ENCODE measurements at places on chromosomes 6 and 20.

DNA sequence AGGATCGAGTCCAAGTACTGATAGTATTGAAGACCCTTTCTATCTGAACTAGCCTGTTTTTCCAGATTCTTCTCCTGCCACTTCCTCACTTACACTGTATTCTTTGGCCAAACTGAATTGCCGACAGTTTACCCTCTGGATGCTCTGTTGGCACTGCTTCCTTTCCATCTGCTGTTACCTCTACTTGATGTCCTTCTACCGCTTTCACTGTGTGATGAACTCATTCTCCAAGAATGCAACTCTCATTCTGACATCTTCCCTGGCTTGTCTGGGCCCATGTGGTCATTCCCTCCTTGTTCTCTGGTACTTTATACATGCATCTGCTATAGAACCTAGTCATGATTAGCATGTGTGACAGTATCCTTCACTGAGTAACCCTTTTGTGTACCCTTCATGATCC is 16.3 kb downstream of the RPRD1B start:
- DNase-seq, result no peak

- no peak for DNase-seq
These were observed 9.4 kb upstream of the ARFGEF2 start for GRCh38 chr20:48912065-48912464.

DNA sequence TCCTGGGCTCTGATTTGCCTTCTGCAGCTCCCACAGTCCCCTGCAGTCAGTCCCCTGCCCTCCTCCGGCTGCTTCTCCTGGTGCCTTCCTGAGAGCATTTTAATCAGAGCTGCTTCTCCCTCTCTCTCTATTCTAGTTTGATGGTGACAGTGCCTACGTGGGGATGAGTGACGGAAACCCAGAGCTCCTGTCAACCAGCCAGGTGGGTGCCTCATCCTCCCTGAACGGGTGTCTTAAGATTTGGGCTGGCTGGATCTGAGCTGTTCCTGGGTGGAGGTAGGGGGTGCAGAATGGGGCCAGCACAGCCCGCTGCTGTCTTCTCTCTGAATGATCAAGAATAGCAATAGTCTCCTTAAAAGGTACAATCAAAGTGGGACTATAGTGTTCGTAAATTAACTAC is 58.6 kb downstream of the TOX2 start:
- no peak for DNase-seq

DNA sequence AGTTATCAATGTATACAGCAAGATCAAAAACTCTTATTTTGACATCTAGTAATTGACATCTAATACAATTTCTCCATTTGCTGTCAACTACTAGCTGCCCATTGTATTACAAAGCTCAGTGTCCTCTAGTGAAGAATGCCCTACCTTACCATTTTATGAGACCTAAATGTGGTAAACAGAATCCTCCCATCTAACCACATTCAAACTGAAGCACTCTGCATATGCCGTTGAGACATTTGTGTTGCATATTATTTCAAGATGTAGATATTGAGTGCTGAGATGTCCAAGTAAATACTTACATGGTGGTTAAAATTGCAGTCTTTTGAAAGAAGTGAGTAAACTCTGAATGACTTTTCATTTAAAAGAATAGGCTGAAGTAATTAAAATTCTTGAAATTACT is 597 bp upstream of the GLYATL3 start:
- no peak for DNase-seq

GRCh38 chr6:46606338-46606737 is 46.3 kb downstream of the CYP39A1 start:
- peak; percentile 9 for DNase-seq

DNA sequence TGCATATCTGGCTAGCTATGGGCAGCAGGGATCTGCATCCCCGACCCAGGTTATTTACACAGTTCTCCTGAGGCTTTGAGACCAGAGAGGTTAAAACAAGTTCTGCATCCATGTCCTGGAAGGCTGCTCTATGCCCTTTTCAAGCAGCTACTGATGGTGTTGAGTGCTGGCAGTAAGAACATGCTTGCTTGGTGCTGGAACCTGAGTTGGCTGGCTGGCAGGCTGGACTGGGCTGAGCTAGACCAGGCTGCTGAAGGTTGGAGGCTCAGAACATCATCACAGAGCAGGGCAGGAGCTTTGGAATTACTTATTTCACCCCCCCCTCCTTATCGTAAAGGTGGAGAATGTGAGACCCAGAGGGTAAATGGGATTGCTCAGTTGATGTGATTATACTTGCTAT is 16.9 kb upstream of the LRFN2 start:
- DNase-seq, result no peak

- no peak for DNase-seq
These were observed 34.2 kb downstream of the RBM38 start for GRCh38 chr20:57425150-57426013.

DNA sequence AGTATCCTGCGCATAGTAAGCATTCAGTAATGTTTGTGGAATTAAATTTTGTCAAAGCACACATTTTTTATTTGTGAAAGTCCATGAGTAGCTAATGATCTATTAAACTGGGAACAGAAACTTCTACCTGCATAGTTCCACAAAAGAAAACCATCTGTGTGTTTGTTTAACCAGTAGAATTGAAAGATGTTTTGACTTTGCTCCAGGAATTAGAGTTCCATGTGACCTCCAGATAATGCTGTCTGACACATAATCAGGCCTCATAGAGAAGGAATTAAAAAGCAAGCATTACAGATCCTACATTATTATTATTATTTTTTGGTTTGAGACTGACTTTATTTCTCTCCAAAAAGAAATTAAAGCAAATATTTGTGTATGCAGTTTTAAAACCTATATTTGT is 126.5 kb downstream of the PACRG start:
- DNase-seq, result no peak

GRCh38 chr20:55160037-55160436 is 684.6 kb downstream of the DOK5 start:
- no peak for DNase-seq

DNA sequence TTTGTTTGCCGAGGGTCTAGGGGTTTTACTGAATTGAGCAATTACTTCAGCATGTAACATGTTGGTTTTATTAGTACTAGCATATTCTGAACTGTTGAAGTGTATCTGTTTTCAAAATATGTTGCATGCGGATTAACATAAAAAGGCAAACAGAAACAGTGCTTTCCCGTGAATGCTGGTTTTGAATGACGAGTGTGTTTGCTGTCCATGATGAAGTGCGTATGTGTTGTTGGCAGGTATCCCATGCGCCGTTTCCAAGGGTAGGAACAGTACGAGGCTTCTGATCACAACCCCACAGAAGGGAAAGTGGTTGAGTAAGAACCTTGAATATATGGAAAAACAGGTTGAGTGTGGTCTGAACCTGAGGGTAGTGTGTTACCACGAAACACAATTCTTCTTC is 232.9 kb downstream of the SAMD5 start:
- no peak for DNase-seq

- DNase-seq, result no peak
These were observed 868 bp upstream of the SLC2A4RG start for GRCh38 chr20:63738687-63739129.

- no peak for DNase-seq
These were observed 7.7 kb downstream of the CDK5RAP1 start for GRCh38 chr20:33393609-33394008.

- DNase-seq, result peak; percentile 44
These were observed 376.9 kb downstream of the PHF3 start for GRCh38 chr6:64012351-64013001.

DNA sequence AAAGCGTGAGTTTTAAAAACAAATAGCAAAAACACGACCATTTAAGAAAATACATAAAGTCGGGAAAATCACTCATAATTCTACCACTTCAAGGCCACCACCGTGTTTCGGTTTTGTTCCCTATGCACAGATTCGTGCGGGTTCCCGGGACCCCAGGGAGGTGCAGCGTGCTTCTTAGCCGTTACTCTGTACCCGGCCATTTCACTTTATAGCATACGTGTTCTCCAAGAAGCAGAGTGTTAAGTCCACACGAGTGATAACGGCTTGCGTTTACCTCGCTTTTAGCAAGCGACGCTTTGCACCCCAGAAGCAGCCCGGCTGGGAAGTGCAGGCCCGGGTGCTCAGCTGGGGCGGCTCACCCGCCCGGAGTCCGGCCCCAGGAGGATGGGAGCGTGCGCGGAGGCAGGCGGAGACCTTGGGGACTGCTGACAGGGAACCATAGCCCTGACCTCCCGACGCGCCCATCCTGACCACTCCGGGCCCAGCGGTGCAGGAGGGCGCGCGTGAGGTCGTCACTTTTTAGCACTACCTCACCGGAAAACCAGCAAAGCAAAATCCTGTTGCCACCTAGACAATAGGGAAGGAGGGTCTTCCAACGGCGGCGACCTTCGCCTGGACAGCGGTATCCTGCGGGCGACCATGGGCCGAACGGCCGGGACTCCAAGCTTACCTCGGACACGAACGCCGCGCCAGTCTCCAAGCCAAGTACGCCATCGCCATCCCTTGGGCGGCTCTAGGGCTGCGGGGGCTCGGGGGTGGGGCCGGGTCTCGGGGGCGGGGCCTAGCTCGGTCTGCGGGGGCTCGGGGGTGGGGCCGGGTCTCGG is at the start of gene ECI2:
TSS of gene ECI2 (minus strand) at position 735 of the 824 bp plus-strand sequence. CDS start at position 720, 15 bp downstream.
- peak; percentile 72 for DNase-seq

DNA sequence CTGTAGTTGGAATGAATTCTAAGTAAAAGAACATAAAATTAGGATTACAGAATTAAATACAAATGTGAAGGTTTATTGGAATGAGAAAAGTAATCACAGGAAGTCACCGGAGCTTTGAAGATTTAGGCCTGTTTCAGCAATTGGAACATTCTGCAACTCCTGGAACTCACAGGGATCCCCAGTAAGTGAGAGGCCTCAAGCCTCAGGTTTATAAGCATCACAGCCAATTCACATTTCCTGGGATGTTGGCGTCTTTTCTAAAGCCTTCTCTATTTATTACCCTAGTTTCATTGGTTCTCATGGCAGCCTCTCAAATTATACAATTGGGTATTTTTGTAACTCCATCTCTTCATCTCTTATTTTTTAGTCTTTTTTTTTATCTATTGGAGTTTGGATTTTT is 90.4 kb upstream of the HIVEP1 start:
- DNase-seq, result no peak

DNA sequence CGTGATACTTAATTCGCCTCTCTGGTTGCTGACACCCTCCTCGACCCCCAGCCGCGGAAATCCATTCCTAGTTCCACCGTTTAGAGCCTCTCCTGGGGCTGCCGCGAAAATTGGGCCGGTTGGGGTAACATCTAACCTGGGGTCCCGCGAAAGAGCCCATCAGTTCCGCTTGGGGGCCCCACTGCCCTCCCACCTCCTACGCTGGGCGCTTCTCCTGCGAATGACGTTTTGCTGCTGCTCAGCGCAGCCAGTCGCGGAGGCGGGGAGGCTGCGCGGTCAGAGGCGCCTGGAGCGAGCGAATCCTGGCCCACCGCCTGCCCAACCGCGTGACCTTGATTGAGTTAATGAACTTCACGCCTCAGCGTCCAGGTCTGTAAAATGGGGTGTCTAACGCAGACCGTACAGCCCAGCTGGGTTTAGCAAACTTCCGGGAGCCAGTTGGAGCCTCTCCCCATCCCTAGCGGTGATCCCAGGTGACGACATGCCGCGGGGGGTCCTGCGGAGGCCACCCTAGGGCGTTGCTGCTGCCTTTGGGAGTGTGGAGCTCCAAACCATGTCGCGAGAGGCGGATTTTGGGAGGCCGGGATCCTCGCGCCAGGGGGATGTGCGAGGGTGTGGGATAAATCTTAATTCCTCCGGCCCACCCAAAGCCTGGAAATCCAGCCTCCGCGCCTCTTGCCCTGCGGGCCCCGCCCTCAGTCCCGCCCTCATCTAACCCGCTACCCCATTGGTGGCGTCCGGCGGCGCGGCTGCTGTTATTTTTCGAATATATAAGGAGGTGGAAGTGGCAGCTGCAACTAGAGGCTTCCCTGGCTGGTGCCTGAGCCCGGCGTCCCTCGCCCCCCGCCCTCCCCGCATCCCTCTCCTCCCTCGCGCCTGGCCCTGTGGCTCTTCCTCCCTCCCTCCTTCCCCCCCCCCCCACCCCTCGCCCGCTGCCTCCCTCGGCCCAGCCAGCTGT is at the start of gene CDC25B:
TSS of gene CDC25B (plus strand) at position 800 of the 958 bp plus-strand sequence. CDS start 222 bp downstream, outside the sequence.
- peak; percentile 88 for DNase-seq

DNA sequence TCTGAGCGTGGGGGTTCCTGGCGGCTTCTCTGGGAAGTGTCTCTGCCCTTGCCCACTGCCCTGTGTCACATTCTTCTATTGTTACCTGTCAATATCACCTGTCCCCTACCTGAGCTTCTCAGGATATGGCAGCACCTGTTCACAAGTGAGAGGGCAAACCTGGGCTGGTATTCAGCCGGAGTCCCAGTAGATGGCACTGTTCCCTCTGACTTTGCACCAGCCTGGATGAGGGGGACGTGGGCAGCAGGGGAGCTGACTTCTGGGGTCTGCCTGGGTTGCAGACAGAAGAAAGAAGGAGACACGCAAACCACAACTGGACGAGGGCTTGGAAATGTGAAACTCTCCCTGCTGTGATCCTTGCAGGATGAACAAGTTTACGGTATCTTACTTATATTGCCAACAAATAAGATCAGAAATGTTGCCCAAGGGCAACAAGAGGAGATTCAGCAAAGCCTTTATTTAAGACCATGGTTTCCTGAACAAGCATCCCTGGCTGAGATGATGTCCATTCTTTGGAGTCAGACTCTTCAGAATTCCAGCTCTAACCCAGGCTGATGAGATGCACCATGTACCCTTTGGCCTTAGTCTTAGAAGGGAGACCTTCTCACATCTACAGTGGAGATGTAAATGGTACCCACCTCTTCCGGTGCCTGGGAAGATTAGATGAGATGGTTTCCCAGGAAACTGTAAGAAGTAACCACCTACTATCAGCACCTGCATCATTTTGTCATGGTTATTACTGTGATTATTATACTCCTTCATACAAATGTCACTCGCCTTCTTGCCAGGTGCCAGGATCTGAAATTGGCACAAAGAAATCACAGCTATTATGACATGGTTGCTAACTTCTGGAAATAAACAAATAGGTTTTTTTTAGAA is 400.0 kb upstream of the CDH4 start:
- DNase-seq, result peak; percentile 22

GRCh38 chr20:51525241-51526105 is 17.0 kb downstream of the NFATC2 start:
- no peak for DNase-seq

- DNase-seq, result no peak
These were observed 438.4 kb upstream of the FLRT3 start for GRCh38 chr20:14775778-14776177.

DNA sequence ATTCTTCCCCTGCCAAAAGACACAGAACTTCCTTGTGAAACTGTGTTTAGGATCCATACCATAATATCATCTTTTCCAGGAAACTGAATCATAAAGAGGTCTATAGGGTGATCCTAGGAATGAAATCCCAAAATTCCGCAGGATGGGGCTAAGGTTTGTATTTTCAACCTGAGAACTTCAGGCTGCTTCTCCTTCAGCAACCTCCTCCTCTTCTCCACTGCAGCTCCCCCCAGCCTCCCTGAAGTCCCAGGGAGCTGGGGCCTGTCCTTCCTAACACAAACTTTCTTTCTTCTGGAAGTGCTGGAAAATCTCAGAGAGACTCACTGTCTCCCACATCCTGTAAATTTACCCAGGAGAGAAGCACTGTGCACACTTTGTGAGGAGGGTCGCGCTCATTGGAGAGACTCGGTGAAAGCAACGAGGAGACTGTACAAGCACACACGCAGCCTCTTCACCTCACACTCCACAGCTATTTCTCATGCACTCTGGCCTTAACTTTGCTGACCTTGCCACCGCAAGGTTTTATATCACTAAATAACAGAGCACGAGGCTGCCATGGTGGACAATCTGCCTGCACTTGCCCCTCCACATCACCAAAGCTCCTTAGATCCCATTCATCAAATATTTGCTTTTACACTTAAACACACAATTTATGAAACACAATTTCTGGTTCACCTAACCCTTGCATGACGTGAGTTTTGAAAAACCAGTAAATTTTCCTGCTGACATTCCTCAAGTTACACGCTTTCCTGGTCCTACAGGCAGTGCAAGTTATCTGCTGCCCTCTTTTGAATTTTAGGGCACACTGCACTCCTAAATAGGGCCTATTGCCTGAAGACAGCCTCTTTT is 14.3 kb downstream of the ID4 start:
- DNase-seq, result peak; percentile 81

Measured in NCI-H1105 (cell line).